ENCODE measurements at places on chromosomes 1 and 21.

DNA sequence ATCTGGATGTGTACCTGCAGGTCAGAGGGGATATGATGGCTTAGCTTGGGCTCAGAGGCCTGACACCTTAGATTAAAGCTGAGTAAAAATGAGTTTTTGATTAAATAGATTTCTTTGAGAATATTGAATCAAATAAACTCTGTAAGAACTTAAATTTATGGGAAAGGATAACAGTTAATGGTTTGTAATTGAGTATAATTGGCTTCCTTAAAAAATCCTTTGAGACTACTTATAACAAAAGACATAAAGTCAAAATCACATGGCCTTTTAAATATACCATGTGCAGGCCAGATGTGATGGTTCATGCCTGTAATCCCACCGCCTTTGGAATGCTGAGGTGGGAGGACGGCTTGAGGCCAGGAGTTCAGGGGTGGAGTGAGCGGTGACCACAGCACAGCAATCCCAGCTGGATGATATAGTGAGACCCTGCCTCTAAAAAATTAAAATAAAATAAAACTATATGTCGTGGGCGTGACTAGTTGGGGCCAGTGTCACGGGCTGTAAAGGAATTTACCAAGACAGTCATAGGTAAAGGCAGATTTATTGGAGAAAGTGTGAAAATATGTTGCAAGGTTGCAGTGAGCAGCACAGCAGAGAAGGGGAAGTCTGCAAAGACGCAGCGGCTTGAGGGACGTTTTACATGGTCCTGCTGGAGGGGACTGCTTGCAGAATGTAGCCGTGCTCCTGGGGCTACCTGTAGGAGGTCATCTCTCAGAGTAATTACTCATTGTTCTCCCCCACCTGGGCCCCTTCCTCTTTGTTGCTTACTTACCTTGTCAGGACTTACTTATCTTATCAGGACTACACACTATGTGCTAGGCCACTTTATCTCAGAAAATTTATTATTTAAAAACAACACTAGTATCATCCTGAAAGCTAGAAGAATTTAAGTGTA is 122.3 kb downstream of the ZMYM4 start:
- H3K4me1 ChIP-seq = no peaks in the 10 kb centered on the region
- H3K27me3 ChIP-seq = no peaks in the 10 kb centered on the region
- no peaks in the 10 kb centered on the region for H3K36me3 ChIP-seq
- no peak overlapping the region for H3K27ac ChIP-seq
- no peak overlapping the region for H3K4me3 ChIP-seq

- no peaks in the 10 kb centered on the region for H3K4me1 ChIP-seq
- no peak overlapping the region for H3K27ac ChIP-seq
- H3K4me3 ChIP-seq = no peak overlapping the region
- H3K27me3 ChIP-seq = no peaks in the 10 kb centered on the region
- no peak for DNase-seq
Observed at GRCh38 chr1:159879977-159880376, 17.5 kb upstream of the VSIG8 start.

DNA sequence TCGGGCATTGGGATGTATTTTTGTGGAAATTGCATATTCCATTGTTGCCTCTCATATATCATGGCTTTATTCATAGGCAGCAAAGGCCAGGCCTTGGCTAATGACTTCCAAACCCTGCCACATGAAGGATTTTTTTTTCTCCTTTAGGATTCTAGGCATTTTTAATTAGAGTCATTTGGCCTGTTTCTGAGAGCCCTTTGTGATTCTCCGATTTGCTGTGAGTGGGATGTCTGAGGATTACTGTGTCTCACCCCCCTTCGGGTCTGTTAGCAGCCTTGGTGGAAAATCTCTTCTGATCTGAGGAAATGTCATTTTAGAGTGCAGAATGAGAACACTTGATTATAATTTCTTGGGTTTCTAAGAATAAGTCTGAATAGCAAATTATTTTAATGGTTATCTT is 253.5 kb downstream of the NTNG1 start:
- no peak for DNase-seq
- no peaks in the 10 kb centered on the region for H3K36me3 ChIP-seq

- H3K27ac ChIP-seq = no peak overlapping the region
- no peaks in the 10 kb centered on the region for H3K27me3 ChIP-seq
- no peaks in the 10 kb centered on the region for H3K4me1 ChIP-seq
- H3K4me3 ChIP-seq = no peak overlapping the region
Observed at GRCh38 chr1:100909018-100909417, 13.1 kb downstream of the SLC30A7 start.

DNA sequence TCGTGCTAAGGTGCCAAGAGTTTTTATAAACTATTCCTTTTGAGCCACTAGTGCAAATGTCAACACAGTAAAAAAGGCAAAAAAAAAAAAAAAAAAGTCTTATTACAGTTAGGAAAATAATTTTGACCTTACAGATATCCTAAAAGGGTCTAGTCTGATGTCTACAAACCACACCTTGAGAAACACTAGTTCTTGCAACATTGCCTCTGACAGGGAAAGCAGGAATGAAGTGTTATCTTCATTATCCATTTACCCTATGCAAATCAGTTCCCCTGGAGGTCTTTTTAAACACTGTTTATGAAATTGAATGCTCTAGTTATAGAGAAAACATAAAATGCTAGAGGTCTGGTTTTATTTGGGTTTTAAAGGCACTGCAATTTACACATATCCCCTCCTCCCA is 115.2 kb upstream of the DMRTA2 start:
- no peak overlapping the region for H3K4me3 ChIP-seq
- H3K4me1 ChIP-seq = no peaks in the 10 kb centered on the region
- no peaks in the 10 kb centered on the region for H3K27me3 ChIP-seq
- H3K27ac ChIP-seq = no peak overlapping the region

GRCh38 chr21:44300262-44300959 is 558 bp downstream of the PFKL start:
- peak; percentile 80 for DNase-seq
- no peaks in the 10 kb centered on the region for H3K27me3 ChIP-seq
- H3K36me3 ChIP-seq = no peaks in the 10 kb centered on the region
- peaks cover 69% of the 10 kb centered on the region for H3K4me1 ChIP-seq
- peak overlapping the region; percentile 89 for H3K27ac ChIP-seq

DNA sequence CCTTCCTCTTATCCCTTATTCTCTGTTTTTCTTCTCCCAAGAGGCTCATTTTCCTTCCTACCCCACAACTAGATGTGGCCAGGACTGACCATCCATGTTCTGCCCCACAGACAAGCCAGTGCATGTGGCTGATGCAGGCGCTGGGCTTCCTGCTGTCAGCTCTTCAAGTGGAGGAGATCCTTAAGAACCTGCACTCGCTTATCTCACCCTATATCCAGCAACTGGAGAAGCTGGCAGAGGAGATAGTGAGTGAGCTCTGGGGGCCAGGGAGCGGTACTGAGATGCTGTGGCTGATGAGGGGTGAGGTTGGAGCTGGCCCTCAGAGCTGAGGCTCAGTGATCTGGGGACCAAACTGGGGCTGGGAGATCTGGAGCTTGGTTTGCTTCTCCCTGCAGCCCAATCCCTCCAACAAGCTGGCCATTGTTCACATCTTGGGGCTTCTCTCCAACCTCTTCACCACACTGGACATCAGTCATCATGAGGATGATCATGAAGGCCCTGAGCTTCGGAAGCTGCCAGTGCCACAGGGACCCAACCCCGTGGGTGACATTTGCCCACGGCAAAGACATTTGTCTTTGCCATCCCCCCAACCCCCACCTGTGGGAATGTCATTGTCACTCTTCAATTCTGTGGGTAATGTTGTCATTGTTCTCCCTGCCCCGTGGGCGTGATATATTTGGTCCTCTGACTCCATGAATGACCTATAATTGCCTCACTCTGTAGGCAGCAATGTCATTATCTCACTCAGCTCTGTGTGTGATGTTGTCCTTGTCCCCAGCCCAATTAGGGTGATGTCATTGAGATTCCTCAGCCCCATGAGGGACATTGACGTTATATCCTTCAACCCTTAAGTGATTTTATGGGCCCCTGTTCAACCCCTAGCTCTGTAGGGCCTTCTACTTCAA is 11.2 kb upstream of the DPH2 start:
- H3K27ac ChIP-seq = no peak overlapping the region
- H3K4me1 ChIP-seq = peaks cover 5% of the 10 kb centered on the region
- DNase-seq = no peak
- no peak overlapping the region for H3K4me3 ChIP-seq

- H3K27me3 ChIP-seq = no peaks in the 10 kb centered on the region
- no peak overlapping the region for H3K27ac ChIP-seq
- DNase-seq = no peak
Observed at GRCh38 chr1:116927049-116927798, 17.5 kb downstream of the PTGFRN start.

- no peak for DNase-seq
- H3K4me1 ChIP-seq = peaks cover 23% of the 10 kb centered on the region
- peaks cover 72% of the 10 kb centered on the region for H3K36me3 ChIP-seq
- no peaks in the 10 kb centered on the region for H3K27me3 ChIP-seq
Observed at GRCh38 chr1:64861611-64862010, 104.7 kb downstream of the JAK1 start.

GRCh38 chr1:56916630-56917029 is 49.2 kb downstream of the C8B start:
- no peak overlapping the region for H3K4me3 ChIP-seq
- H3K4me1 ChIP-seq = peaks cover 8% of the 10 kb centered on the region
- H3K27ac ChIP-seq = no peak overlapping the region
- DNase-seq = no peak

DNA sequence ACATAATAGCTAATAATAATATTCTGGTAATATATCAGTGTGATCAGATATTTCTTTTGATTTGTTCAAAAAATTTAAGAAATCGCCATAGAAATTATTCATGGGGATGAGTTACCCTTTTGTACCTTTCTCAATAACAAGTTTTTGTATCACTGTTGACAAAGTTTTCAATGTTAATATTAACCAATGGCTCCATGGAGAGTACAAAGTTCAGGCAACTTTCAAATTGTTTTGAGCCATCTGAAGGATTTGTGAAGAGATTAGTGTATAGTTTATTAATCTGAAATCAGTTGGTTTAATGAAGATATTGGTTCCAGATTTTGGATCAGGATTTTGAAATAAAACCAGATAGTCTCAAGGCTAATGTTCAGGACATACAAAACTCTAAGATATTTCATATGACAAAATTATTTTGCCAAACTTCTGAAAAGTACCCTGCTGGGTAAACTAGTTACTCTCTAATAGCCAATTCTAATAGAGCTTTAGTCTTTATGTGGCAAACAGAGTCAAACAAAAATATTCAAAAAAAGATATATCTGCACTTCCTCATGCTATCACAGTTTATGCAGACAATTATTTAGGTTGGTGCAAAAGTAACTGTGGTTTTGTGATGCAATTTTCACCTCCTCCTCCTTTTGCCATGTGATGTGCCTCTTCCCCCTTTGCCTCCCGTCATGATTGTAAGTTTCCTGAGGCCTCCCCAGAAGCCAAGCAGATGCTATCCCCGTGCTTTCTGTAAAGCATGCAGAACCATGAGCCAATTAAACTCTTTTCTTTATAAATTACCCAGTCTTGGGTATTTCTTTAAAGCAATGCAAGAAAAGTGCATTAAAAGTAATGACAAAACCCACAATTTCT is 1105.0 kb downstream of the PLA2G4A start:
- no peak overlapping the region for H3K4me3 ChIP-seq
- H3K36me3 ChIP-seq = no peaks in the 10 kb centered on the region
- H3K27ac ChIP-seq = no peak overlapping the region

- no peak overlapping the region for H3K4me3 ChIP-seq
- peaks cover 13% of the 10 kb centered on the region for H3K4me1 ChIP-seq
- H3K36me3 ChIP-seq = peaks cover 56% of the 10 kb centered on the region
- no peak for DNase-seq
Observed at GRCh38 chr1:236869911-236870310, 74.8 kb downstream of the MTR start.

GRCh38 chr1:50422946-50423669 is at the start of gene DMRTA2:
DMRTA2 (minus strand) TSS chr1:50423443; CDS start chr1:50421536, 1,907 bp downstream.
- H3K27ac ChIP-seq = no peak within 1 kb of the TSS
- peaks cover 100% of the 10 kb centered on the region for H3K27me3 ChIP-seq
- no peaks in the 10 kb centered on the region for H3K36me3 ChIP-seq
- no peak for DNase-seq

- no peak for DNase-seq
- no peak overlapping the region for H3K27ac ChIP-seq
- peaks cover 4% of the 10 kb centered on the region for H3K27me3 ChIP-seq
- H3K4me3 ChIP-seq = no peak overlapping the region
- no peaks in the 10 kb centered on the region for H3K36me3 ChIP-seq
- H3K4me1 ChIP-seq = peaks cover 5% of the 10 kb centered on the region
Observed at GRCh38 chr21:42594616-42595282, 58.7 kb upstream of the PDE9A start.

GRCh38 chr1:6470132-6471085 is 4.4 kb upstream of the TNFRSF25 start:
- H3K27me3 ChIP-seq = no peaks in the 10 kb centered on the region
- H3K27ac ChIP-seq = no peak overlapping the region
- H3K4me3 ChIP-seq = no peak overlapping the region

All from heart right ventricle (tissue), 16 donors.